ENCODE measurements at places on chromosomes 7 and 10.

GRCh38 chr7:100589341-100589947 is 3.3 kb downstream of the FBXO24 start:
- no peak for DNase-seq

DNA sequence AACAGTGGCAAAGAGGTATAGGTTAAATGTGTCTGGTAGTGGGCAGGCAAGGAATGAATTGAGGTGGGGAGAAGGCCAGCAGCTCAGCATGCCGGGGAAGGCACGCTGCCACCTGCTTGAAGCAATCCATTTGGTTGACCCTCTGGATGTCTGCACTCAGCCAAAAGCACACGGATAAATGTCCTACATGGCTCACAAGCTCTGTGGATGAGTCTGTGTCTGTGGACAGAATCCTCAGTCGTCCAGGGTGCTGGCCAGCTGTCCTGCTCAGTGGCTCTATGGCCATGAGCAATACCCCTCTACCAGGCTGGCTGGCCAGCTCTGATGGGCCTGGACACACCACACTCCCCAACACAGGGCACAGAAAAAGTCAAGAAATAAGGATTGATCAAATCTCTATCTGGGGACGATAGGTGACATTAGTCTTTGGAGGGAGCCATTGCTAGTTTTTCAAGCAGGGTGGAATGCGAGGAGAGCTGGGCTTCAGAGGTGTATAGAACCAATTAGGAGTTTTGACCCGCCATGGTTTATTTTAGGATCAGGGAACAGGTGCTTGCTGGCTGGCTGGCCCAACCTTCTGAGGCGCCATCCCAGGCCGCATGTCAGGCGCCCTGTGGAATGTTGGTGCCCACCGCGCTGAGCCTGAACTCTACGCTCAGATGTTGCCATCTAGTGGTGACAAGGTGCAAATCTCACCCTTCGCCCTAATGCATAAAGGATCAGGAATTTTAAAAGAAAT is 493.4 kb downstream of the TNS3 start:
- peak; percentile 33 for DNase-seq

GRCh38 chr7:47474937-47475879 is 106.7 kb downstream of the TNS3 start:
- peak; percentile 78 for DNase-seq

- DNase-seq: no peak
Observed at GRCh38 chr10:51124852-51125251, 50.6 kb downstream of the PRKG1 start.

DNA sequence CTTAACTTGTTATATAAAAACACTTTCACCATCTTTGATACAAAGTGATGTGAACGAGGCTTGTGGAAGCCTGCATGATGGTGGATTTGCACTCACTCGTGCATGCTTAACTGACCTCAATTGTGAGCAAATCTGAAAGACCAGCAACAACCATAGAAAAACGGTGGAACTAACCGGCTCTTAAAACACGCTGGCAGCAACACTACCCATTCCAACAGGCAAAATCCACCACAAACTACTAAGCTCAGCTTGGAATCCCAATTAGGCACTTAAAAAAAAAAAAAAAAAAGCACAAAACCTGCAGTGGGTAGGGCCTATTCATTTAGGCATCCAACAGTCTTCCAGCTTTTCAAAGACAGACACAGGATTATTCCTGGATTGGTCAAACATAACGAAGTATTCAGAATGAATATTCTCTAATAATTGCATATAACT is 1.8 kb downstream of the GDI2 start:
- DNase-seq: no peak
